Hippocampal formation (tissue), 2 donors: ENCODE measurements at places on chromosomes 2 and 18.

DNA sequence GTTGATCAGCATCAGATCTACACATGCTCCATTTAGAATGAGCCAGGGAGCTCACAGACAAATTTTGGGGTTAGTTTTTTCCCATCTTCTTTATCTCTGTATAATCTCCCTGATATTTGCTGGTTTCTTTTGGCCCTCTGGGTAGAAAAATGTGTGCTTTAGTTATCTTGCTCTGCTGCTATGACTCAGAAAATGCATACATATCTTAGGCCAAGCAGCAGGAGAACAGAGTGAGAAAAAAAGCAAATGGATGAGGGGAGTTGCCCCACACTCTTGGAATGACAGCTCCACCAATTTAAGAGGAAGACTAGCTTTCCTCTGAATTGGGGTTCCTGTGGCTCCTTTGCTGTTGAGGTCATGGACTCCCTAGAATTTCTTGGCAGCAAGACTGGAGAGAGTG lies 331.8 kb downstream of the KCNJ3 start:
- DNase-seq, result no peak

DNA sequence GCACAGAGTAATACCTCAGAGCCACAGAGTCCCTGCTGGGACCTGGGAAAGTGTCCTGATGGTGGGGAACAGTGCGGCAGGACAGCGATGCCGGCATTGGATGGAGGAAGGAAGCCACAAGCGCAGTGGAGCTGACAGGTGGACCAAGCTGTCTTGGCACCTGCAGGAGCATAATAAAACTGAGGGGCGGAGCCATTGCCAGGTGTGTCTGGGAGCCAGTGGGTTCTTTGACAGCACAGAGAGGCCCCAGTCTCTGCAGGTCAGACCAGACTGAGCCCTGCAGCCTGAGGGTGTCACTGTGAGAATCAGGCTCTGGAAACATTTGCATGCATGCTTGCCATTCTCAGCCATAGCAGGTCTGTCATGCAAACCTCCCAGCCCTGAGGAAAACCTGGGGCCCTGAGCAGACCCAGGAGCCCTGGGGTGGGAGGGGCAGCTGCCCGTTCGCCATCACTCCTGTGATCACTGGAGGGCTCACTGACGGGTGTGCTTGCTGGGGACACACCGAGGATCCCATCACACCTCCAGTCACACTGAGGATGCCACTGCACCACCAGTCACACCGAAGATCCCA lies 210.5 kb upstream of the HDAC4 start:
- DNase-seq, result no peak

GRCh38 chr2:42421601-42422239 lies 60.7 kb upstream of the COX7A2L start:
- no peak for DNase-seq

GRCh38 chr2:191148791-191149190 lies 2.0 kb downstream of the STAT4 start:
- DNase-seq, result no peak

DNA sequence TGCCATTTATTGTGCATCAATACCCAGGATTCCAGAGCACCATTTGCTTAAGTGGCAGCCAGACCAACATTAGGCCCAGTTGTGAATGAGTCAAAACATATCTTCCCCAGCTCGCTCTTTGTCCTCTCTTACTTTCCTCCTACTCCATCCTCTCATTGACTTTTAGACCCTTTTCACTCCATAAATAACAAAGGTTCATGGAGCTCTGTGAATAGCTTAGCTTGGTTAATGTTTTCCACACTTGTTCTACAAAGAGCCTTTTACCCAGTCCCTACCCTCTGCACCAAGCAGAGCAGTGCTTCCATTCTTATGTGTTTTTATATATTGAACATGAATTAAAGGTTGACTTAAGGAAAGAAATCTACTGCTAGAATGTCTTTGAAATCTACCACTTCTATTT lies 625.8 kb upstream of the FANCL start:
- no peak for DNase-seq
